Non-pigmented ciliary epithelial cell (primary cell): ENCODE measurements at places on chromosomes 12 and 14.

GRCh38 chr12:93101367-93101766 is 172.3 kb upstream of the EEA1 start:
- DNase-seq = no peak

GRCh38 chr12:55188974-55189556 is 31.8 kb upstream of the OR10A7 start:
- peak; percentile 56 for DNase-seq

GRCh38 chr14:77565289-77565993 is 51.0 kb downstream of the SPTLC2 start:
- no peak for DNase-seq

DNA sequence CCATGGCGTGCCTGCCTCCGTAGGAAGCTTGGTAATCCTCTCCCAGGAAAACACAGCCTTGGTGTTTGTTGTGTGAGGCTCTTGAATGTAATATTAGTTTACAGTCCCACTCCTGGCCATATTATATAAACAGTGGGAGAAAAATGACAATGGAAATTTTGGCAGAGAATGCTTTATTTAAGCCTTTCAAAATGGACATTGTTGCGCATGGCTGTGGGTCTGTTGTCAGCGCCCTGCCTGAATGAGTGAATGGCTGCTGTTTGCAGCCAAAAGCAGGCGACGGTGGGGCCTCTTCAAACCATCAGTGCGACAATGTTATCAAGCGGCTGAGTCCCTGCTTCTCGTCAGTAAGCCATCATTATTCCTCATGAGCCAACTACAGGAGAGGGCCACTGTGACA is 201.8 kb upstream of the RMST start:
- DNase-seq = no peak

GRCh38 chr12:71442567-71442931 is 3.0 kb downstream of the LGR5 start:
- no peak for DNase-seq

DNA sequence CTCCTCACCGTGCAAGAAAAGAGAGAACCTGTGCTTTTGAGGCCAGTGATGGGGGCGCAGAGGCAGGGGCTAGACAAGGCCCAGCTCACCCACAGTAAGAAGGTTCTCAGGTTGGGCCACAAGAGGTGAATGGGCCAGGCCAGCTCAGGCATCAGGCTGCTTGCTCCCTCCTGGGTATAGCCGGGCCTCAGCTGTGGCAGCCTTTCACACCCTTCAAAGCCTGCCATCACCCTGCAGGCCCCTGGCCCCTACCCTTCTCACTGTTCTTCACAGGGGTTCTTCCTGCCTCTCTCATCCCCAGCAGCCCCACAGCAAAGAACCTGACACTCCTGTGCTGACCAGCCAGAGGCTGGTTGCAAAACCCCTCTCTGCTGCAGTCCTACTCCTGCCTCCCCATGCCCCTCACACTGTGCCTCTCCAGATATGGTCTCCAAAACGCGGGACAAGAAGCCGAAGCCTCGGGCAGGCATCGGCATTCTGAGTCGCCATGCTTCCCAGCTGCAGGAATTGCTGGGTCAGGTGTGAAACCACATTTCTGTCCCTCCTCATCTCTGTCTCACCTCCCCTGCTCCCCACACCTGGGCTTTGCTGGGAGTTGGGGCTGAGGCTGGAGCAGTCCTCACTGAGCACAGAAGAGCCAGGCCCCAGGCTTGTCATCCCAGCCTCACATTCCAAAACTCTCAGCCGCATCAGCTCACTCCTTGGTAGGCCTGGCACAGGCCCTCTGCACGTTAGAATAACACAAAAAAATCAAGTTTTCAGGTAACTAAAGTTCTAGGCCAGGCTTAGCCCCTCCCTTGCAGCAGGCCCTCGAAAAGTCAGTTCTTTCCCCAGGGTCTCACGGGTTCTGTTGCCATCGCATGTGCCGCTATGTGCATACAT is 6.9 kb upstream of the FAIM2 start:
- no peak for DNase-seq

DNA sequence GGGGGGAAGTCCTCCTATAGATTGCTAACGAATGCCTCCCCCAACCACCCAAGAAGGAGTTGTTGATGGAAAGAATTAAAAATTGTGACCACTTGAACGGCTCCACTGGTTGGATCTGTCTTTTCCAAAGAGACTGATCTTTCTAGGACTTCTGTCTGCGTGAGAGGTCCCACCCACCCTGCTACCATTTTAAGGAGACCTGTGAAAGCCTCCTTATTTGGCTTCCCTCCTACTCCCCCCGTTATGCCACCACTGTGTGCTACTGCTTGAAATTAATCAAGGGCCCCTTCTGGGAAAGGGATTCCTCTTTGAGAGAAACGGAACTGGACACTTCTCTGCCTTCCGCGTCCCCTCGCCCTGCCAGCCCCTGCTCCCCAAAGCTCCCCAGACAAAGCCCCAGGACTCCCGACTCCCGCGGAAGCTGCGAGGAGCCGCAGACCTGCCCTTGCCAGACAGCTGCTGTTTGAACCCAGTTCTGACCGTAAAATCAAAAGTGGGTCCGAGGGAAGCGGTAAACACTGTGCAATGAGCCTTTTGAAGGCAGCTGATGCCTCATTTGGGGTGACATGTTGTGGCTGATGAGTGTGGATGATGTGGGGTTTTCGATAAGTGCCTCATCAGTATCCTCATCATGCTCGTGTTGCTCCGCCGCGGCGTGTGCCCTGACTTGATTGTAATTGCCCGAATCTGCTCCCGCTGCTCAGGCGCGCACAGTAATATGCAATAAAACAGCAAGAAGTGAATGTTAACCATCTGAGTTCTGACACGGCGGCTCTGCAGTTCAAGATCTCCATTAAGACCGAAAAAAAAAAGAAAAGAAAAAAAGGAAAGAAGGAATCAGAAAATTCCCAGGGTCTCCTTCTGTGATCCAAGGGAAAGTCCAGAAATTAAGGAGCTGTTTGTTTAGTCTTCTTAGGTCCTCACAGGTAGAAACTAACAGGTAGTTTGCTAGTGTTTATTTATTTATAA is 48.2 kb downstream of the MBIP start:
- no peak for DNase-seq

GRCh38 chr12:52093346-52093745 is 13.8 kb downstream of the SMIM41 start:
- no peak for DNase-seq

- DNase-seq = no peak
Measured at GRCh38 chr12:43111608-43112007, 440.4 kb downstream of the ADAMTS20 start.
